ENCODE measurements at places on chromosomes 11 and 22. TPM values are rescaled to one million over a fixed set of nuclear protein-coding genes. Genes with fewer than 3 reads are reported as not detected.

GRCh38 chr11:111986589-111986988 is 38.6 kb upstream of the DLAT start:
- DNase-seq: no peak

GRCh38 chr22:43853328-43853931 is 8.9 kb downstream of the SULT4A1 start:
- DNase-seq: no peak

- no peak for DNase-seq
These were observed 8.0 kb upstream of the MRPL23 start for GRCh38 chr11:1939006-1939625.

DNA sequence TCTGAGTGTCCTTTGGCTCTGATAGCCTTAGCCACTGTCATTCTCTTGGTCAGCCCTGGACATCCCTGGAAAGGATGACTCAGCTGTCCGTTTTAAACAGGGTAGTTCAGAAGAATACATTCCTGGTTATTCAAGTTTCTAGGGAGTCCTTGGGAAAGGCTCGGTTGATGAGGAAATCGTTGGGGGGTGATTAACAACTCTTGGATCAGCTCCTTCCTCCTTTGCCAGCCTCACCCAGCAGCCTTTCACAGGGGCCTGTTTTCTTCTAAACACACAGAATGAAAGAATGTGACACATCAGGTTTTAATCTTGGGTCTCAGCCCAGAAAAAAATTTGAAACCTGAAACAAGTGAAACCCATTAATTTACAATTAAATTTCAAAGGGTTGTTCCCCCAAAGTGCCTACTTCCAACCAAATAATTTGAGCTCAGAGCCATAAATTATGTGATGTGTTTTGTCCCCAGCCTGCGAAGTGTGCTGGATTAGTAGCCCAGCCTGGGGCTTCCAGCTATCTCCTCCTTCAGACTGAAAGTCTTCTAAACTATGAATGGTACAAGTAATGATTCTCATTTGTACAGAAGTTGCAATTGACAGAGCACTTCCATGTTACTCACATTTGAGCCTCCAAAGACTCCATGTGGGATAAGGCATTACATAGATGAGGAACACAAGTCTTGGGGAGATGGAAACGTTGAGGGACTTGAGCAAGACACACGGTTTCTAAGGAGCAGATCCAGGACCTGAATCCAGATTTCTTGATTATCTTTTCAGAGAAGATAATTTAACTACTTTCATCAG is 19.3 kb upstream of the MRGPRX2 start:
- peak; percentile 96 for DNase-seq

DNA sequence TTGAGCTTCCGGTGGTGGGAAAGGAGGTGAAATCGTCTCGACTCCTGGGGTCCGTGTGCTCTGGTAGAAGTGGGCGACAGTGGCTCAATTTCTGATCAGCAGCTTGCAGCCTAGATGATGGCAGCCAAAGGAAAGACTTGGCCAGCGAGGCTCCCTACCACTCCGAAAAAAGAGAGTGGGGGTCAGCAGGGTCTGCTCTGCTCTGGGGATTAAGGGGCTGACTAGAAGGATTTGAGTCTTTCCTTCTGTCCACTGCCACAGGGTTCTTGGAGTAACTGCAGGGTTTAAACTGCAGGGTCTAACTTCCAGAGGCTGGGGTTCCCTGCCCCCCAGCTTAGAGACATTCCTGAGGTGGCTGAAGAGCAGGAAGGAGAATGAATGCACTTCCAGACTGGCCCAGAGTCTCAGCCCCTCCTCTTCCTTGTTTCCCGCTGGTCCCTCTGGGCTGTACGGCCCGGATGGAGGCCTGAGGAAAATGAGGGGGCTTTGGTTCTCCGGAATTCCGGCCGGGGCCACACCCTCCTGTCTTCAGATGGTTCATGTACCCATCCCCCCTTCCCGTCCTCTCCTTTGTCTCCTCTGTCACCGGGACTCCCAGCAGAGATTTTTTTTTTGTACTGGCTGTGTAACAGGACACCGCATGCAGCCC is 907 bp downstream of the SERPINH1 start:
- DNase-seq: peak; percentile 87

RTN4RL2 gene
- 1.6 TPM for total RNA-seq

OR6A2 gene
- total RNA-seq: not detected

SAA4 gene
- total RNA-seq: 0.43 TPM
